ENCODE measurements at places on chromosomes 5 and 9. TPM values are rescaled to one million over a fixed set of nuclear protein-coding genes. Genes with fewer than 3 reads are reported as not detected.

DNA sequence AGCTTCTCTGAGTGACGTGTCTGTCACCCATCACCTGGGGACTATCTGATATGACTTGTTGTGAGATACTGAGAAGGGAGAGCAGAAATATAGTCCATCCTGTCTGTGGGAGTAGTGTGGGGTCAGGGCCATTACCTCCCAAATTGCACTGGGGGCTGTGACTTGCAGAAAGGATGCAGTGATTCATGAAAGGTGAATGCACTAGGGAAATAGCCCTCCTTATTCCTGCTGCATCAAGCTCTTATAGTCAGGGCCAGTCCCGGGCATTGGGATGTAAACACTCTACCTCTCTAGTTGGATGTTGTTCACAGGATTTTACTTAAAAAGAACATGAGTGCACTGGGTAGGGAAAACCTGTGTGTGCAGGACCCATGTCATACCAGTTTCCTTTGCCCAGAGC is 124.8 kb downstream of the STK32A start:
- DNase-seq: no peak
- H3K4me3 ChIP-seq: no peak overlapping the region
- no peak overlapping the region for H3K27ac ChIP-seq
- no peaks in the 10 kb centered on the region for H3K27me3 ChIP-seq

DNA sequence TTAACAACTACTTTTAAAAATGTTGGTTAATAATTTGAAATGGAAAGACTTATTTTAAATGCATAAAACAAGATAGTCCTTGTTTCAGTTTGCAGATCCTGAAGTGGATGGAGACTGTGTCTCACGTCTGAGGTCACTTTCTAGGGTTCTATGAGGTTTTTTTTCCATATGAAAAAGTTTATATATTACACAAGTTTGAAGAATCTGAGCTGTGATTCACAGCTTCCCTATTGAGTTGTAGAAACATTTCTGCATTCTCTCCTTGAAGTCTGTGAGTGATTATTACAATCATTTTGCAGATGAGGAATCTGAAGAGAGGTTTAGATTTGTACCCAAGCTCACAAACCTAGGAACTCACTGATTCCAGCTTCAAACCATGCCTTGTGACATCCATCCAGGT is 442.5 kb upstream of the KLF4 start:
- no peaks in the 10 kb centered on the region for H3K4me1 ChIP-seq
- no peak overlapping the region for H3K27ac ChIP-seq
- no peaks in the 10 kb centered on the region for H3K36me3 ChIP-seq
- H3K27me3 ChIP-seq: no peaks in the 10 kb centered on the region
- H3K4me3 ChIP-seq: no peak overlapping the region
- no peak for DNase-seq

- H3K4me3 ChIP-seq: no peak overlapping the region
- H3K27me3 ChIP-seq: no peaks in the 10 kb centered on the region
- H3K4me1 ChIP-seq: no peaks in the 10 kb centered on the region
- no peaks in the 10 kb centered on the region for H3K36me3 ChIP-seq
Measured at GRCh38 chr9:115209601-115210306, 91.8 kb upstream of the TNC start.

Gene GABBR2
- 0.06 TPM for total RNA-seq

GRCh38 chr5:31886206-31886605 is 247.3 kb downstream of the PDZD2 start:
- H3K27ac ChIP-seq: no peak overlapping the region
- no peaks in the 10 kb centered on the region for H3K36me3 ChIP-seq
- DNase-seq: no peak
- no peak overlapping the region for H3K4me3 ChIP-seq
- H3K4me1 ChIP-seq: peaks cover 6% of the 10 kb centered on the region

Gene ABLIM3
- total RNA-seq: 21.7 TPM

DNA sequence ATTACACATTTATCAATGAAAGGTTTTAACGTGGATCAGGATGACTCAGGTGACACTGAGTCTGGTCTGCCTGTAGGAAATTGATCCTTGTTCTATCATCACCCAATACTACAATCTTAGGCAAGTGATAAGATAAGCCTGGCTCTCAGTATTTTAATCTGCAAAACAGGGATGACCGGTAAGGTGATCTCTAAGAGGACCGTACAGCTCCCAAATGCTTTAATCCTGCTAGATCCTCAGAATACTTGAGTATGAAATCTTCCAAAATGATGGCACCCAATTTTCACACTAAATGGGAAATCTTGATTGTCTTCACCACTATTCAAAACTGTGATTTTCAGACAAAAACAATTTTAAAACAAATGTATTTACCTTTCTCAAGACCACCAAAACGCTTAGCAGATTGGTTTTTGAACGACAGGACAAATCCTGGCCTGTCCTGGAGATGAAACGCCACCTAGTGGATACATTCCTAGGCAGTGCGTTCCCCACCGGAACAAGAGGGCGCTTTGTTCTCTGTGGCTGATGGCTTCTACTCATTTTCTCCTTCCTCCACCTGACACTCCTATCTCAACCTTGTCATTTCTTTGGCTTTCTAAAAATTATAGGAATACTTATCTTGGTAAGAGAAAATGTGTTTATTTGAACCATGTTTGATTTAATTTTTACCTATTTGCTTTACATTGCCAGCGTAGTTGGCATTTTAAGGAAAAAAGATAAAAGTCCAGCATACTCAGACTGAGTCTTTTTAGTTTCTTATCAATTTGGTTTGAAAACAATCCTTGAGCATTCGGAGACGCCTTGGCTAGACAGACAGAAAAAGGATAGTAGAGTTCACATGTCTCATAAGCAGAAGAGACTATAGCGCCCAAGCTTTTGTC is 41.2 kb upstream of the VCAN start:
- no peaks in the 10 kb centered on the region for H3K27me3 ChIP-seq
- no peaks in the 10 kb centered on the region for H3K36me3 ChIP-seq
- H3K4me3 ChIP-seq: no peak overlapping the region
- no peaks in the 10 kb centered on the region for H3K4me1 ChIP-seq

Gene FOXD4L3
- total RNA-seq: not detected

- peaks cover 4% of the 10 kb centered on the region for H3K4me1 ChIP-seq
- H3K27me3 ChIP-seq: no peaks in the 10 kb centered on the region
- H3K36me3 ChIP-seq: no peaks in the 10 kb centered on the region
- H3K27ac ChIP-seq: no peak overlapping the region
Measured at GRCh38 chr5:177607452-177608192, 7.7 kb downstream of the B4GALT7 start.

Gene DOCK8
- 46.5 TPM for total RNA-seq

Gene IFT74
- 23.5 TPM for total RNA-seq

DNA sequence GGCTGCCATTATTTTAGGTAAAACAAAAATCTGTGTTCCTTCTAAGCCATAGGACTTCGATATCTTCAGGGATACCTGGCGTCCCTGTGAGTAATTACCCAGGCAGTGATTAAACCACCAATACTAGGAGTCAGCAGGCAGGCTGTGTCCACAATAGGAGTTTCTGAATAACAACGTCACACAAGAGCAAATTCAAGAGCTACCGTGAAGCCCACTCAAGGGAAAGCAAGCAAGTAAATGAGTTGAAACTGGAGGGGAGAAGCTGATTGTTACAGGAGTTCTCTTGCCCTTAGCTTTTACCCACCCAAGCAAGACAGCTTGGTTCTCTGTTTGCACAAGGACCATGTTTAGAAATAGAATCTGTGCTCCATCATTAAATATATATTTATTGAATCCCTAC is 50.8 kb downstream of the SEMA5A start:
- H3K27me3 ChIP-seq: no peaks in the 10 kb centered on the region
- no peak overlapping the region for H3K27ac ChIP-seq
- H3K4me3 ChIP-seq: no peak overlapping the region
- no peaks in the 10 kb centered on the region for H3K36me3 ChIP-seq
- DNase-seq: no peak

GRCh38 chr9:75289332-75289731 is 201.0 kb downstream of the OSTF1 start:
- DNase-seq: no peak
- H3K36me3 ChIP-seq: no peaks in the 10 kb centered on the region
- H3K27ac ChIP-seq: no peak overlapping the region

DNA sequence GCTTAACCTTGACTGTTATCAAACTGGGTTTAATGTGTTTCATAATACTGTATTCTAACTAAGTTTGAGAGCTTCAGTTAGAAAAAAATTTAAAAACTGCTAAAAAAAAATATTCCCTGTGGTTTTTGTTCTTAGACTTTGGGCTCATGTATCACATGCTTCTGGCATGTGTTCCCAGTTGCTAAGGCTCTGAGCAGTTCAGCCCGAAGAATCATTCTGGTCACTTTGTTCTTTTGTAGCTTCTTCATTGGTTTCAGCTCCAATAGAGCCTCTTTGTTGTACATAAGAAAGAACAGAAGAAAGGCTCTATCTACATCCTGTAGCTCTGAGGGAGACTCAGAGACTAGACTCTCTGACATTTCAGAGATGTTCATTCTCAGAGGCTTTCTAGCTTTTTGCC is 25.6 kb downstream of the KCNN2 start:
- H3K27me3 ChIP-seq: no peaks in the 10 kb centered on the region
- no peak overlapping the region for H3K27ac ChIP-seq
- H3K4me3 ChIP-seq: no peak overlapping the region
- no peaks in the 10 kb centered on the region for H3K36me3 ChIP-seq
- DNase-seq: no peak
- no peaks in the 10 kb centered on the region for H3K4me1 ChIP-seq

GRCh38 chr9:129567842-129568559 is 52.9 kb downstream of the C9orf50 start:
- DNase-seq: peak; percentile 46
- no peaks in the 10 kb centered on the region for H3K4me1 ChIP-seq
- no peaks in the 10 kb centered on the region for H3K27me3 ChIP-seq
- H3K27ac ChIP-seq: peak overlapping the region; percentile 13
- peak overlapping the region; percentile 39 for H3K4me3 ChIP-seq
- H3K36me3 ChIP-seq: no peaks in the 10 kb centered on the region

- H3K36me3 ChIP-seq: no peaks in the 10 kb centered on the region
- H3K27me3 ChIP-seq: no peaks in the 10 kb centered on the region
- H3K4me3 ChIP-seq: no peak overlapping the region
- peak; percentile 77 for DNase-seq
- H3K4me1 ChIP-seq: no peaks in the 10 kb centered on the region
- H3K27ac ChIP-seq: no peak overlapping the region
Measured at GRCh38 chr9:96232539-96233241, 69.3 kb downstream of the HSD17B3 start.

DNA sequence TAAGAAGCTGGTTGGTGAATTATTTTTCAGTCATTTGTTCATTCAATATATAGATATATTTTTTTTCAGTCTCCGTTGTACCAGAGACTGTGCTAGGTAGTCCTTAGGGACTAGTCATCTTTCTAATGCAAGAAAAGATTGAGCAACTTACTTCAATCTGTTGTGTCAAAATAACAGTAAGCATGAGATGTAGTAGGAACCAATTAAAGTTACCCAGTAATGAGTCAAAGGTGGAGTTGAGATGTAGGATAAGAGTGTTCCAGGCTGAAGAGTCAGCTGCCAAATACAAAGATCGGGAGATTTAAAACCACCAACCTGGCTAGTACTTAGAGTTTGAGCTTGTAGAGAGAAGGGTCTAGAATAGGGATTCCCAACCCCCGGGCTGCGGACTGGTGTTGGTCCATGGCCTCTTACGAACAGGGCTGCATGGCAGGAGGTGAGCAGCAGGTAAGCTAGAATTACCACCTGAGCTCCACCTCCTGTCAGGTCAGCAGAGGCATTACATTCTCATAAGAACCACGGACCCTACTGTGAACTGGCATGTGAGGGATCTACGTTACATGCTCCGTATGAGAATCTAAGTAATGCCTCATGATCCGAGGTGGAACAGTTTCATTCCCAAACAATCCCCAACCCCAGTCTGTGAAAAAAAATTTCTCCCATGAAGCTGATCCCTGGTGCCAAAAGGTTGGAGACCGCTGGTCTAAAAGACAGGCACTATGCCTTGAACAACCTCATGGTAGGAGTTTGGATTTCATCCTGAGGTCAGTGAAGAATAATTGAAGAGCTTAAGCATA is 1241.5 kb upstream of the WWC1 start:
- no peaks in the 10 kb centered on the region for H3K27me3 ChIP-seq
- H3K27ac ChIP-seq: no peak overlapping the region
- no peak for DNase-seq
- H3K36me3 ChIP-seq: no peaks in the 10 kb centered on the region

DNA sequence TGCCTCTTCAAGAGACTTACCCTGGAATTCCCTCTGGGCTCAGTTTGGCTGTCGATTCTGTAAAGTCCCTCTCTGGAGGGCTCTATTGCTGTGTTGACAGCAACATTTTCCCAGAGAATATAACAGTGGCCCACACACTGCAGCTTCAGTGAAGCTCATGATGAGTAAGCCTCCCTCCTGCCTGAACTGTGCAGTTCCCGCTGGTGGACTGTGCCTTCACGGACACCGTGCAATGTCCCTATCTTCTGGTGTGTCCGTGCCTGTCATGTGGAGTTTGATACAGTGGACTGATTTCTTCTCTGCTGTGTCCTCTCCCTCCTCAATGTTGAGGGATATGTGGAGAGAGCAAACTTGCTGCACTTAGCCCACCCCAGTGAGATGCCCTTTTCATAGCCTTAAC is 109.0 kb downstream of the NTRK2 start:
- no peaks in the 10 kb centered on the region for H3K4me1 ChIP-seq
- no peaks in the 10 kb centered on the region for H3K36me3 ChIP-seq
- no peaks in the 10 kb centered on the region for H3K27me3 ChIP-seq
- no peak overlapping the region for H3K4me3 ChIP-seq

Gene SLC36A3
- not detected for total RNA-seq

- peaks cover 73% of the 10 kb centered on the region for H3K27me3 ChIP-seq
- H3K4me1 ChIP-seq: no peaks in the 10 kb centered on the region
- no peaks in the 10 kb centered on the region for H3K36me3 ChIP-seq
- DNase-seq: peak; percentile 39
- H3K27ac ChIP-seq: no peak overlapping the region
- peak overlapping the region; percentile 72 for H3K4me3 ChIP-seq
Measured at GRCh38 chr9:37036776-37037502, 2.9 kb upstream of the PAX5 start.

DNA sequence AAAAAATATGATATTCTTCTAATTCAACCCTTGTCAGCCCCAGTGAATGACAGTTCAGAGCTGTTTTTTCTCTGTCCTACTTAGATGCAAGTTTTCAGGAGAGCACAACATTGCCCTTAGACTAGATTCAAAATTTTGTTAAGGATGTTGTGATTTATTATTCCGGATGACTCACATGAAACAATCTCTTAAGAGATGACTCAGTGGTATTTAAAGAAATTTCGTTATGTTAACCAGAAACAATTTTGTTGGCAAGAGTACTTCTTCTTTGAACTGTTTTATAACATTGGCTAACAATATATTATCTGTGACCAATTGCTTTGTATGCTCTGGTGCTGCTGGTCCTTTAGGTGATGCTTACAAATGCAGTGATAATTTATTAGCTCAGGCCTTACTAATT is 132.0 kb downstream of the IZUMO3 start:
- H3K4me3 ChIP-seq: no peak overlapping the region
- H3K4me1 ChIP-seq: no peaks in the 10 kb centered on the region
- no peak for DNase-seq
- H3K27ac ChIP-seq: no peak overlapping the region
- no peaks in the 10 kb centered on the region for H3K27me3 ChIP-seq

GRCh38 chr5:91140657-91141056 is 242.5 kb downstream of the ARRDC3 start:
- no peaks in the 10 kb centered on the region for H3K27me3 ChIP-seq
- H3K36me3 ChIP-seq: no peaks in the 10 kb centered on the region
- no peak for DNase-seq
- no peak overlapping the region for H3K27ac ChIP-seq
- no peaks in the 10 kb centered on the region for H3K4me1 ChIP-seq
